ENCODE measurements at places on chromosomes 6 and 20.

DNA sequence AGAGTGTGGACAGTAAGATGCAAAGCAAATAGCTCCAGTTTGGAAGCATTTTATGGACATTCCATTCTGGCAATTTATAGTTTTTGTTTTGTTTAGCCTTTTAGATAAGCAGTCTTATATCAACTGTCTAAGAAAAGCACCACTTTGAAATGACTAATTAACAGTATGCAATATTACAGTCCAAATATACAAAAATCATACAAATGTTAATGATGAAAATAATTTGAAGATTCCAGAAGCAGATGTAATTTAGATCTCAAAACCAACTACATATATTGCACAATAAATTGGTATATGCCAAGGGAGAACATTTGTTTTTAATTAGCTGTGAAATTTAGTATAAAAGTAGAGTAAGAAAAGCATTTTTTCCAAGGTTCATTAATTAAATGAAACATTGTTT lies 158.8 kb downstream of the KIF6 start:
- no peak for DNase-seq

DNA sequence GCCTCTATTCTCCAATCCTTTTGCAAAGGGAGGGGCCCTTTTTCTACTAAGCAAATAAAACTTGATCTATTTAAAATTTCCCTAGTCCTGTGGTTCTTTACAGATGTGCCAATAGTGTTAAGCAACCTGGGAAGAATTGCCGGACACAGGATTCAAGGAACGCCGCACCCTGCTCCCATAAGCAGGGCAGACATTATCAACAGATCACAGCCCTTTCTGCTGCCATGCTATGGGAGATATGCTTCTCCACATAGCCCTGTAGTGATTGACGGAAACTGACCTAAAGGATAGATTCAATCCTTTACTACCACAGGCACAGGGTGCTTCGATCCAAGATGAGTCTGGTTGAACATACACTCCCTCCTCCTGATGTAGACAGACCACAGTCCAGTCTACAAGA lies 118.4 kb upstream of the TRAF3IP2 start:
- no peak for DNase-seq

- DNase-seq, result no peak
Measured at GRCh38 chr6:139051396-139052060, 23.0 kb downstream of the ABRACL start.

DNA sequence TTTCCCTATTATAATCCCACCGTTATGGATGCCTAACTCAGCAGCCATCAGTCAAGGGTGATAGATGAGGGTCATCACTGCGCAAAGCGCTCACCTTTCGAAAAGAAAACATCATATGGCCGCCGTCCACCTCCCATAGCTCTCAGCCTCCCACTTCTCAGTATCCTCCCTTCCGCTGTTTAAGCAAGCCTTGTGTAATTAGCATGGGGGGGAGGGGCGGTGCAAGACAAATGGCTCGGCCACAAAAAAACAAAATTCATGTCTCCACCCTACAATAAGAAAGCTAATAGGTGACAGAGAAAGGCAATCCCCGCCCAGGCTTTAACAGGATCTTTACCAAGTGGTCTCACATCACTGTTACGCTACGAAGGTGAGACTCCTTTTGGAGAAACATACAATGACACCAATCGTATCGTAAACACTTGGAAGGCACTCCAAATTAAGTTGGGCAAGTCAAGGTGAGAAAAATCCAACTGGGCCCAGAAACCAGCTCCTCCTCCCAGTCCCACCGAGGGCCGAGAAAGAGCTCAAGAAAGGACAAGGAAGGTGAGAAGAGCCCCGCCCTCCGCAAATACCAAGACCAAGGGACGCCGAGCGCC lies 645 bp downstream of the DDX39B start:
- DNase-seq, result peak; percentile 38

DNA sequence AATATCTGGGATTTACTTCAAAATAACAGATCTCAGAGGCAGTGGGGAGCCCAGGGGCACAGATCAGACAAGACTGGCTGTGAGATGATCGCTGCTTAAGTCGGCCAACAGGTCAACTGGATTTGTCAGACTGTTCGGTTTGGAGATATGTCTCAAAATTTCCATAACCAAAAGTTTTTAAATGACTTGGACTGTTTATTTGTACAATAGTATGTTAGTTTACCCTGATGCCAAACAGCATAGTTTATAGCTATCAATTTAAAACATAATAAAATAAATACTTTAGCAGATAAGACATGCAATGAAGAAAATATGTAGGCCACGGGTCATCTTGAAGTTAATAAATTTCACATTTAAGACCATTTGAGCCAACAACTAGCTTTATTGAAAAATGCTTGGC lies 126.7 kb downstream of the IRF4 start:
- no peak for DNase-seq

DNA sequence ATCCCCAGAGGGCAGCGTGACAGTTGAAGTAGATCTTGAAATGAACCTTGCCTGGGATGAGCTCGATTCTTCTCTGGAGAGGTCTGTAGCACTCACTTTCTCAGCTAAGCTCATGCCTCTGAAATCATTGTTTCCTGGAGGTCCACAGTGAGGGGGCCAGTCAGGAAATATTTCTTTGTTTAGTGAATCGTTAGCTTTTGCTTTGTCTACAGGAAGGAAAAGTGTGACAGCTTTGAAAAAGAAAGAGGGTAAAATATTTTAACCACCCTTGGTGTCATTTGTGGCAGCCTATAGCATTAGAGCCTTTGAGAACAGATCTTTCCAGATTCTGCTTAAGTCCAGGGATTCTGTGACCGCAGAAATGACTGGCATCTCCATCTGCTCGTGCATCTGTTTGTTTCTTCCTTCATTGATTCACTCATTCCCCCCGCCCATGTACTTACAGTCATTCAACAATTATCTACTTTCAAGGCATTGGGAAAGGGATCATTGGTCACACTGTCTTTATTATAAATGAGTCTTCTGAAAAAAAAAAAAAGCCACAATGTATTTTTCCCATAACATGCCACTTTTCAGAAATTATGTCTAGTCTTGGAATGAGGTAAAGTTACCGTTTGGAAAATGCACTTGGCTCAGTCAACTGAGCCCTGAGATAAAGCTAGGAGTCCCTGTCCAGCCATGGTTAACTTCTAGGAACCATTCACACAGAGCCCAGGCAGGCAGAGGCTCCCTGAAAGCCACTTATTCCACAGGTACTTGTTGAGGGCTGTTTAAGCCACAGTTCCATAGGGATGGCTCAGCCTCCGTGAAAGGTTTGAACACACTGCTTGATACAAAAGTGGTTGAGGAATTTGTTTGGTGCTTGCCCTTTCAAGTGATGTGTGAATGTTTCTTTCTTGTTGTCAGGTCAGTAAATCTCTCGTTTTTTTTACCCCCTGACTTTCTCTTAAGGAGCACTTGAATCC lies 86.0 kb downstream of the TIAM2 start:
- no peak for DNase-seq

DNA sequence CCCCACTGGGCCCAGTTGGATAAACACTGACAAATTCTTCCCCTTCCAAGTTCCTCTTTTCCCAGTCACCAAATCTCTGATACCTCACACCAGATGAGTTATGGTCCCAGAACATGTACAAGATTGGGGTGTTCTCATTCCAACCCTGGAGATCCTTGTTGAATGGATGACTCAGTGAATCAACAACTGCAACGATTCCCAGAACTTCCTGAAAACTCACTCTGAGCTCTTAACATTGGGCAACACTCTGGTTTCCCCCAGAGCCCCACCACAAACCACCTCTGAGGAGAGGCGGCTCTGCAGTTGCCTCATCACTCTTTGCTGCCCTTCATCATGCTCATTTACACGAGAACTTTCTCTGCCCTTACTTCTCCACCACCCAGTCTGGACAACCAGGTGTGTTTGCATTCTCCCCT lies 115.2 kb downstream of the MRPL14 start:
- DNase-seq, result no peak

Data from activated T-helper 1 cell treated with anti-CD3 and anti-CD28 coated beads, Interleukin-2, amount 50 U/mL, for 16 hours (primary cell).